Cerebellum (tissue), 4 donors: ENCODE measurements at places on chromosomes 5 and 9. TPM values are rescaled to one million over a fixed set of nuclear protein-coding genes. Genes with fewer than 3 reads are reported as not detected.

DNA sequence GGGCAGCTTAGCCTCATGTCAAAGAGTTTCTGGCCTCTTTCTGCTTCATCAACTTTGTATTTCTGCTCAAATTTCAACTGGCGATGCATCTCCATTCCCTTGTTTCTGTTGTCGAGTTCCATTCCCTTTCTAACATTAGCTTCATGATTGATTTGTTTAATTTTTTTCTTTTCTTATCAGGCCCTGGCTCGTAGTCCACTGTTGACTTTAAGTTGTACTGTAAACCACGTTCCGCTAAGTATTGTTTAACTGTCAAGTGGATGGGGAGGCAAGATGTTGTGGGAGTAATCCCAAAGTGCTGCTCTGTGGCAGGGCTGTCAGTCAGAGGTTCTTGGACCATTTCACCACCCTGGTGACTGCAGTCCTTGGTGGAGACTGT is 309.1 kb downstream of the PSAT1 start:
- DNase-seq = no peak

DNA sequence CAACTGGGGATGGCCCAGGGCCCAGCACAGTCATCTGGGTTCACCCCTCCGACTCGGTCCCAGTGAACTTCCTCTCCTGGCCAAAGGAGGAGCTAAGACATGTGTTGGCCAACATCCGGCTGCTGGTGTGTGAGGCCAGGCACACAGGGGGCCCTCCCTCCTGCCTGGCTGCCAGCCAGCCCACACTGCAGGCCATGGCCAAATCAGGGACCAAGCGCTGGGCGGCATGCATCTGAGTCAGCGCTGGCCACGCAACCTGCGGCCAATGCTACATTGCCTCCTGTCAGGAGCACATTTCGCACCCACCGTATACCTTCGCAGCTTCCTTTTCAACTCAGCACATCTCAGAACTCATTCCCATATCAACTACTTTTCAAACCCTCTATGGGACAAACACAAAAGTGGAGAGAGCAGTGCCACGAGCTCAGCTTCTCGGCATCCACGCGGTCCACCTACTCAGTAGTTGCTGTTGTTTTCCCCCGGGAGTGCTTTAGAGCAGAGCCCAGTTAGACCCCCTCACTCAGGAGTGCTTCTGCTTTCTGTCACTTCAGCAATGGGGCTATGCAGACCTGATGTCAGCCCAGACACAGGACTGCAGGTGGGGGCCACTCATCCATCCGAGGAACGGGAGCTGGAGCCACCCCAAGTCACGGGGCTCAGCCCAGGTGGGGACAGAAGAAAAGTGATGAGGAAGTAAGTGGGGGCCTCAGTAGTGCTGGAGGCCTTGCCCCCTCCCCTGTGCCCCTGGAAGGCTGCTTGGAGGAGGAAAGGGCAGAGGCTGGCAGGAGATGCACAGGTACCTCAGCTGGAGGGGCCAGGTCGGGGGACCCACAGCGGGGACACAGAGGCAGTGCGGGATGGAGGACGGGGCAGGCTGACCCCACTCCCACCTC is 13.9 kb downstream of the NINJ1 start:
- DNase-seq = no peak

- DNase-seq = no peak
Observed at GRCh38 chr5:32612134-32612888, 27.0 kb downstream of the SUB1 start.

DNA sequence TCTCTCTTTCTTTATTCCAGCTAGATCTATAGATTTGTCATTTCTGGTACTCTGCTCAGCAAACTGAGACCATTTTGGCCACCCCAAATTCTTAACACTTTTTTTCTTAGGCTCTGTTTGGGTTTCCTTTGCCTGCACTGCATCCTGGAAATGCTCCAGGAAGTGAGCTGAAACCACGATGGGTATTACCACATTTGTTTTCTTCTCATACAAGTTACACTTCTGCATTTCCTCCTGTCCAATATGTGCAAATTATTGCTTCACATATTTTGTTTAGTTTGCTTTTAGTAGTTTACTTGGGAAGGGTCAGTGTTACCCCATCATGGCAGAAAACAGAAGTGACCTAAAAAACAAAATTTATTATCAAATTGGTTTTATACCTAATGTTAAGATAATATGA is 498.6 kb upstream of the GRIN3A start:
- no peak for DNase-seq

DNA sequence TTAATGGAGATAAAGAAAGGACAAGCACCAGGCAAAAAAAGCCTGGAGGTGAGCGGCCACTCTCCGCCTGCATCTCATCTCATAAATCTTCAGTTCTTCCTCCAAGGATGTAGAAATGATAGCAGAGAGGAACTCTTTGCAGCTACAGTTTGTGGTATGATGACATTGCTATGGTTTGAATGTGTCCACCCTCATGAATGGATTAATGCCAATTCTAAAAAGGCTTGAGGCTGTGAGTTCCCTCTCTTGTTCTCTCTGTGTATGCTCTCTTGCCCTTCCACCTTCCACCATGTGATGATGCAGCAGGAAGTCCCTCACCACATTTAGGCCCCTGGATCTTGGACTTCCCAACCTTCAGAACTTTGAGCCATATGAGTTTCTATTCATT is 126.4 kb downstream of the SPOCK1 start:
- DNase-seq = no peak

GRCh38 chr5:4572311-4573100 is 567.6 kb upstream of the ADAMTS16 start:
- no peak for DNase-seq

GRCh38 chr9:110156416-110156815 is 51.5 kb downstream of the C9orf152 start:
- no peak for DNase-seq

GRCh38 chr5:135055396-135055795 is 21.4 kb upstream of the PITX1 start:
- no peak for DNase-seq

DNA sequence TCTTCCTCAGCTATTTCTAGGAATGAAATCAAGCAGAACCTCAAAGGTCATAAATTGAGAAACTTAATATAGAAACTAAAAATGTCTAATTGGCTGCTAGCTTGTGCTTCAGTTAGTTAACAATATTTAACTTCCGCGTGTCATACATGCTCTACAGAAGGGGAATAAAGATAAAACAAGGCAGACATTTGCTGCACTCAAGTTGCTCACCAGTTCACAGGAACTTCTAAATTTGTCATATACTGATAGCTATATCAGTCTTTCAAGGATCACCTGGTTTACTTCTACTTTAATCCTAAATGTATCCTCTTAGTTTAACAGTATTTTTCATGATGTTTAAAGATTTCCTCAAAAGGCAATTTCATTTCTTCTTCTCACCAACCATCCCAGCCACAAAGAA is 8.4 kb downstream of the CCNH start:
- no peak for DNase-seq

- no peak for DNase-seq
Observed at GRCh38 chr5:94847726-94848125, 229.3 kb downstream of the SLF1 start.

- DNase-seq = no peak
Observed at GRCh38 chr5:51326844-51327243, 56.4 kb upstream of the ISL1 start.

- no peak for DNase-seq
Observed at GRCh38 chr9:69246629-69247028, 72.6 kb downstream of the TJP2 start.

GRCh38 chr5:84445049-84445685 is 60.5 kb upstream of the EDIL3 start:
- no peak for DNase-seq

DNA sequence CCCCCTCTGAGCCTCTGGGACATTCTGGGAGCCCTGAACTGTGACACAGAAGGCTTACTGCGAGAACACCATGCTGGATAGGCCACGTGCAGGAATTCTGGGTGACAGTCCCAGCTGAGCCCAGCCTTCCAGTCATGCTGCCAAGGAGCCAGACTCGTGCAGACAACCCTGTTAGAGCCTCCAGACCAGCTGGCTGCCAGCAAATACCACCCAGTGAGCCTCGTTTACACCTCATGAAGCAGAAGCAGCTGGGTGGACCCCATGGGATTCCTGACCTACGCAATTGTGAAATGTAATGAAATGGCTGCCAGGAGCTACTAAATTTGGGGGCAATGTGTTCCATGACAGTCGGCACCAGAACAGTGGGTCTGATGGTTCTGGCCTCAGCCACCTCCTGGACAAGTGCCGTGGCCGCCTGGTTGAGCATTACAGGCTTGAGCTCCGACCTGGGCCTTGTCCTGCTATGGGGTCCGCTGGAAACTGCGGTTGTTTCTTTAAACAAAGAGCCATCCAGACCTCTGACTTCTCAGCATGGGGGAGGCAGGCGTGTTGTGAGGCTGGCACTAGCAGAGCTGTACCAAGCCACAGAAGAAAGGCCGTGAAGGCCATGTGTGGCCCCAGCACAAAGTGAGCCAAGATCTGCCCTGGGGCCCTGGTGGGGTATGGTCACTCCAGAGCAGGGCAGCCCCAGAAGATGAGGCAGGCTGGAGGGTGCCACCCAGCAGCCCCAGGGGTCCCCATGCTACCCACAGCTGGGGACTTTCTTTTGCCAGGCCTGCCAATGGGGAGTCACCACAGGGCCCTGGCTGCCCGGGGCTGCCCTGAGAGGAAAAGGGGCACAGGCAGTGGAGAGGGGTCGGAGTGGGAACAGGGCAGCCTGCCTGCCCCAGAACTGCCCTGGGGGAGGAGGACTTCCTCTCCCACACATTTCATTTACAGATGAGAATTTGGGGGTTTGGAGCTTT is 19.3 kb upstream of the RXRA start:
- DNase-seq = no peak

DNA sequence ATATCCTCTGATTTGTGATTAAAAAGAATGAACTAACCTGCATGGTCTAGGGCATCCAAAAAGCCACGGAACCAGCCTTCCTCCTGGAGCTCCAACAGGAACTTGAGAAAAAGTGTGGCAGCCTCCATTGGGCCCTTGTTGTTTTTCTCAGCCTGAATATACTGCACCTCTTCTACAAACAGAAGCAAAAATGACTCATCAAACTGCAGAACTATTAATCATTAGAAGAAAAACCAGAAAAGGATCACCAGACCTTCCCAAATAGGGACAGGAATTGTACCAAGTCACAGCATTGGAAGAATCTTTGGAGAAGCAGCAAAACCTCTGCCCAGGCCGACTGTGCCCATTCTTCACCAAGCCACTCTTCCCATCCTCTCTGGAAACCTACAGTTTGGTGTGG is 25.2 kb downstream of the RIGI start:
- no peak for DNase-seq

DNA sequence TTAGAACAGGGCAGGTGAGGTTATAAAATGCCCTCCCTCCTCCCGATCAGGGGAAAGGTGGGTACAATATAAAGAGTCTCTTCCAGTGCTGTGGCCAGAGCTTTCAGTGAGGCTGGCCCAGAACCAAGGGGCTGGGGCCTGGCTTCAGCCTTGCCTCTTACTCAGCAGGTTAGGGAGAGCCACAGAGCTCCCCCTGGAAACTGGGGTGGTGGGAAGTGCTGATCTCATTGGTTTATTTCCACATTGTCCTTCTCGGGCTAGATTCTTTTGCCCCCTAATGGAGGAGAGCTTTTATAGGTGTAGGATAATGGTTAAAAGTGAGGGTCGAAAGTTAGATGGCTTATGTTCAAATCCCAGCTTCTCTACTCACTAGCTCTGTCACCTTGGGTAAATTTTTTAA is 186.7 kb upstream of the TBC1D2 start:
- DNase-seq = no peak

GRCh38 chr9:112341730-112342129 is 8.3 kb upstream of the PTBP3 start:
- DNase-seq = no peak

DNA sequence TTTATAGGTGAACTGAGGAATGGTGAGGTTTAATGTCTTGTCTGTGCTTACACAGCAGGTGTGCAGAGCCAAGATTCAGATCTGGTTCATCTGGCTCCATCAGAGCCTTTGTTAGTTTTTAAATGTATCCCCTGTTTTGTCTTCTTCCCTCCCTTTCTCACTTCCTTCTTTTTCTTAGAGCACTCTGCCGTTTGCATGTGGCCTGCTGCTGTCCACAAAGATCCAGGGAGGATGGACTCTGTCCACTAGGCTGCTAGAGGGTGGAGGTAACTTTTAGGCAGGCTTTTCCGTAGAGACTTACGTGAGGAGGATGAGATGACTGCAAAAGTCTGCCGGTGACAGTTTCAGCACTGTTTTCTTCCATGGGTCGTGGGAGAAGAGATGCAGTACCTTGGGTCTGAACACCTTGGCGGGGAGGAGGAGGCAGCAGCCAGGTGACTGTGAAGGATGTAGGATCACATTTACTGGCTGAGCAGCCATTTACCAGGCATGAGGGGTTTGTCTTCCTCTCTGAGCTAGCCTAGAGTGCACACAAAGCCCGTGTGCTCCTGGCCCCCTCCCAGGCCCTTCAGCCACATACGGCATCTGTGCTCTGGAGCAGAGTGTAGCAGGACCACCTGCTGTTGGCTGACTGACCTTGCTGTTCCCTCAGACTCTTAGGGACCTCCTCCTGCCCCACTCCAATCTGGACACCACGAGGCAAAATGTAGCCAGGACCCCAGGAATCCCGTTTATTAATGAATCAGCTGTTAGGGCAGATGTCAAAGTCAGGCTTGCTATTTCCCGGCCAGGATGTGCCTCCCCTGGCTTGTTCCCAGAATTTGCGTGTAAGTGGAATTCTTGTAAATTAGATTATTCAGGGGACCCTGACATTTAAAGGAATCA is 1.8 kb downstream of the NTMT1 start:
- DNase-seq = no peak

DNA sequence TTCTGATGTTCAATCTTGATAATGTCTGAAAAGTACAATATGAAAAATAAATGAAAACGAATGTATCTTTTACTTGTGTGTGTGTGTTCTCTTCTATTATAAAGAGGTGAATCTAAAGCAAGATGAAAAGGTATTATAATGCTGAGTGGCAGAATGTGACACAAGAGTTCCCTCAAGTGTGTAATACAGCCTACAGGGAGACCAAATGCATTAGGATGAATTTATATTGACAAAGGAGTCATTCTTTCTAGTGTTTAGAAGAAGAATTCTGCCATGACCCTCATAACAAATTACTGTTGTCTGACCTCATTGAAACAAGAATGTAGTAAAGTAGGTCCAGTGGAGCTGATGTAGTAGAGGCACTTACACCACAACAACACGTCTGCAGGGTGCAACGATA is 1119.0 kb upstream of the CDH10 start:
- DNase-seq = no peak

Gene C5orf15
- total RNA-seq = 35.7 TPM

Gene CMYA5
- 3.2 TPM for total RNA-seq

Gene MAP1B
- total RNA-seq = 564 TPM

Gene PCDHGB3
- total RNA-seq = 21.2 TPM
